Activated CD8-positive, alpha-beta T cell treated with anti-CD3 and anti-CD28 coated beads, Interleukin-2, amount 10 ng/mL, durations not matched to agents 7 days and 5 days (primary cell): ENCODE measurements at places on chromosomes 7 and 10.

- DNase-seq, result no peak
- no peaks in the 10 kb centered on the region for H3K4me1 ChIP-seq
- H3K27ac ChIP-seq, result no peak overlapping the region
- H3K4me3 ChIP-seq, result no peak overlapping the region
Measured at GRCh38 chr7:134561-135256, 57.7 kb upstream of the FAM20C start.

GRCh38 chr7:28130277-28130676 lies 50.3 kb downstream of the JAZF1 start:
- no peaks in the 10 kb centered on the region for H3K4me1 ChIP-seq
- H3K4me3 ChIP-seq, result no peak overlapping the region
- no peak for DNase-seq
- H3K36me3 ChIP-seq, result no peaks in the 10 kb centered on the region
- H3K27ac ChIP-seq, result no peak overlapping the region
- H3K27me3 ChIP-seq, result no peaks in the 10 kb centered on the region

DNA sequence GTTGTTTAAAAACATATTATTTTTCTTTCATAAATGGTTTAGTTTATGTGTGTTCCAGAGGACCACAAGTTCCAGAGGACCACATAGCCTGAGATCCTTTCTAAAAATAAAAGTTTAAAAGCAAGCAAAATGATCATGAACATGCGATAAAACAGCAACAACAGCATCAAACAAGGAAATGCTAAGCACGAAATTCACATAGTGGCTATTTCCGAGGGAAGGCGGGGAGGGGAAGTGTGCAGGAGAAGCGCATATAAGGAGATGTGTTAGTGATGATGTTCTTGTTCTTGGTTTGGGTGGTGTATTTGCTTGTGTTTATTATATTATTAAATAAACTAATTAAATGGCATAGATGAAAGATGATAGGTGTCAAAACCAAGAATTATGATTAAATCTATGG lies 1.2 kb downstream of the TBATA start:
- no peaks in the 10 kb centered on the region for H3K36me3 ChIP-seq
- H3K27ac ChIP-seq, result no peak overlapping the region
- H3K4me1 ChIP-seq, result peaks cover 32% of the 10 kb centered on the region
- no peak overlapping the region for H3K4me3 ChIP-seq
- H3K27me3 ChIP-seq, result peaks cover 11% of the 10 kb centered on the region

GRCh38 chr10:17146892-17147291 lies 17.3 kb upstream of the CUBN start:
- H3K4me3 ChIP-seq, result no peak overlapping the region
- H3K27ac ChIP-seq, result no peak overlapping the region
- no peaks in the 10 kb centered on the region for H3K27me3 ChIP-seq
- H3K4me1 ChIP-seq, result peaks cover 15% of the 10 kb centered on the region
- DNase-seq, result no peak
- H3K36me3 ChIP-seq, result peaks cover 9% of the 10 kb centered on the region

DNA sequence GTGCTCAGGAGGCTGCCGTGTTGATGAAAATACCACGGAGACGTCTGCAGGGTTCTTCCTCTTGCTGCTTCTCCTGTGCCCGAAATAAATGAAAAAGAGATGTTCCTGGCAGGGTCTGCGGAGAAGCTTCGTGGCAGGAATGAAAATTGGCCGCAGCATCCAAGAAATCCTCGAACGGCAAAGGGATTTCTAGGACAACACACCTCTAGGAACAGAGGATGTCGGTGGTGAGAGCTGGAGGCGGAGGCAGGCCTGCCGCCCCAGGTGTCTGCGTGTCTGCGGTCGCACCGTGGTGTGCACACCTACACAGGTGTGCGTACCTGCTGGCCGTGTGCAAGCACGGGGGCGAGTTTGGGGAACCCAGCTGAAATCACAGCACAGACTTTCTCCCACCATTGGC lies 43.4 kb downstream of the TMEM130 start:
- no peak overlapping the region for H3K27ac ChIP-seq
- no peak overlapping the region for H3K4me3 ChIP-seq
- no peaks in the 10 kb centered on the region for H3K36me3 ChIP-seq
- H3K4me1 ChIP-seq, result no peaks in the 10 kb centered on the region
- H3K27me3 ChIP-seq, result peaks cover 2% of the 10 kb centered on the region

GRCh38 chr7:42107484-42108240 lies 129.3 kb downstream of the GLI3 start:
- H3K4me3 ChIP-seq, result no peak overlapping the region
- no peak overlapping the region for H3K27ac ChIP-seq

DNA sequence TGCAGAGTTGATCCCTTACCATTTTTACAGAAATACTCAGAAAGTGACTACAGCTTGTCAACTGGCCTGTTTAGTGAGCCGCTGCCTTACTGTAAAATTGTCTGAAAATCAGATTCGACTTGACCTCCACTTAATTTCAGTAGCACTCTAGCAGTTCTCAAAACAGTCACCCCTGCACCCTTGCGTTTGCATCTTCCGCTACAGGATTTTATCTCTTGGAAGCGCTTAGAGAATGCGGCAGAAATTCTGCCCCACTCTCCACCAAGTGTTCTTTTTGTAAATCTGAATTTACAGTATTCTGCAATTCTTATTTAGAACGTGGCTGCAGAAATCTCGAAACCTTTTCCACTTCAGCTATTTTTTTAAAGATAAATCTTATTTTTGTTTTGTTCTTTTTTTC lies 1.9 kb upstream of the TWIST1 start:
- H3K27me3 ChIP-seq, result peaks cover 45% of the 10 kb centered on the region
- H3K4me1 ChIP-seq, result peaks cover 5% of the 10 kb centered on the region
- no peak overlapping the region for H3K27ac ChIP-seq
- no peak for DNase-seq
- H3K4me3 ChIP-seq, result no peak overlapping the region

GRCh38 chr7:104272767-104273384 lies 55.5 kb upstream of the LHFPL3 start:
- DNase-seq, result peak; percentile 21
- H3K27ac ChIP-seq, result no peak overlapping the region
- H3K36me3 ChIP-seq, result no peaks in the 10 kb centered on the region
- no peaks in the 10 kb centered on the region for H3K4me1 ChIP-seq
- peaks cover 6% of the 10 kb centered on the region for H3K27me3 ChIP-seq

- H3K36me3 ChIP-seq, result no peaks in the 10 kb centered on the region
- H3K27me3 ChIP-seq, result peaks cover 2% of the 10 kb centered on the region
- no peaks in the 10 kb centered on the region for H3K4me1 ChIP-seq
- H3K4me3 ChIP-seq, result no peak overlapping the region
- H3K27ac ChIP-seq, result no peak overlapping the region
Measured at GRCh38 chr10:28951484-28951883, 274.2 kb downstream of the BAMBI start.

DNA sequence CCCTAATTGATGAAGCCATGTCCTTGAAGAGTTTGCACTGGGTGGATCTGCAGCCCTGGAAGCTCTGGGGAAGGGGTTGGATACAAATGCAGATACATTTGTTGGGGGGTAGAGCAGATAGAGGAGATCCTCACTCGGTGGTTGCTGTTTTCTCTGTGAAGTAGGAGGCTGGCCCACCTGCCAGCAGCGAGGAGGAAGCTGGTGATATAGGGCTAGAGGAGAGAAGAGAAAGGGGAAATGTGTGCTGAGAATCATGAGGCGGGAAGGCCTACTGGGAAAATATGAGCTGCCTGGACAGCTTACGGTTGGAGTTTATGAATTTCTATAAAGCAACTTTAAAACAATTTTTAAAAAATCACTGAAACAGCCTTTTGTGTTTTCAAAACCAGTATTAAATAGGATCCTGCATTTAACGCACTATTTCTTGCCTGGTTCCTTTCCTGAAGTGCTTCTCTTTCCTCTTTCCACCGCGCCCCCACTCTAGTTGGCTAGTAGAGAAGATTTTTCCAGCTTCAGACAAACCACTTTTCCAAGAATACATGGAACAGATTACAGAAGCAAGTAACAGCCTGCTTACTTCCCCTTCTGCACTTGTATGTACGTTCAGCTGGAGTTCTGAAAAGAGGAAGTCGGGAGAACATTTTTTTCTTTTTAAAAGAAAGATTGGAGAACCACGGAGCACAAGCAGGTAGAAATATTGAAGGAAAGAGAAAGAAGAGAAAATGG lies 100.6 kb upstream of the GLCCI1 start:
- H3K27ac ChIP-seq, result no peak overlapping the region
- no peak for DNase-seq
- no peaks in the 10 kb centered on the region for H3K36me3 ChIP-seq

GRCh38 chr10:129467359-129468064 lies 471 bp downstream of the MGMT start:
- H3K36me3 ChIP-seq, result peaks cover 12% of the 10 kb centered on the region
- no peaks in the 10 kb centered on the region for H3K27me3 ChIP-seq
- H3K4me1 ChIP-seq, result peaks cover 8% of the 10 kb centered on the region
- peak; percentile 22 for DNase-seq
- peak overlapping the region; percentile 76 for H3K4me3 ChIP-seq
- H3K27ac ChIP-seq, result peak overlapping the region; percentile 74

DNA sequence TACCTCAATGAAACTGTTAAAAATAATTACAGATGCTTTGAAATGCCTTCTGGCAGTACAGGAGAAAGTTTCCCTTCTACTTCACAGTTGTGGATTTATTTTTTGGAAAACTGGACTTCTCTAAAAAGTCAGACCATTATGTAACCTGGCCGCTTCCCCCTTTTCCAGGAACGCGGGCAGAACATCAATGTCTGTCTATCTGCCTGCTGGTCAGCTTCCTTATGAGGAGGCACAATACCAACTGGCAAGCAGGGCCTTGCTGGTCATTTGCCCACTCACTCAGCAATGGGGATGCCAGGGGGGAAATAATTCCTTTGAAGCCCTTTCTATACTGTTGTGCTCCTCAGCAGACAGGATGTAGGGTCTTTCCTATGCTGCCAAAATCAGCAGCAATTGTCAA lies 22.5 kb upstream of the ADRB1 start:
- H3K4me1 ChIP-seq, result peaks cover 23% of the 10 kb centered on the region
- peaks cover 38% of the 10 kb centered on the region for H3K27me3 ChIP-seq
- no peak overlapping the region for H3K27ac ChIP-seq
- H3K4me3 ChIP-seq, result no peak overlapping the region
- DNase-seq, result no peak

- no peaks in the 10 kb centered on the region for H3K27me3 ChIP-seq
- H3K36me3 ChIP-seq, result no peaks in the 10 kb centered on the region
- H3K27ac ChIP-seq, result no peak overlapping the region
- H3K4me3 ChIP-seq, result no peak overlapping the region
- no peaks in the 10 kb centered on the region for H3K4me1 ChIP-seq
Measured at GRCh38 chr7:3430588-3430987, 129.5 kb downstream of the SDK1 start.

DNA sequence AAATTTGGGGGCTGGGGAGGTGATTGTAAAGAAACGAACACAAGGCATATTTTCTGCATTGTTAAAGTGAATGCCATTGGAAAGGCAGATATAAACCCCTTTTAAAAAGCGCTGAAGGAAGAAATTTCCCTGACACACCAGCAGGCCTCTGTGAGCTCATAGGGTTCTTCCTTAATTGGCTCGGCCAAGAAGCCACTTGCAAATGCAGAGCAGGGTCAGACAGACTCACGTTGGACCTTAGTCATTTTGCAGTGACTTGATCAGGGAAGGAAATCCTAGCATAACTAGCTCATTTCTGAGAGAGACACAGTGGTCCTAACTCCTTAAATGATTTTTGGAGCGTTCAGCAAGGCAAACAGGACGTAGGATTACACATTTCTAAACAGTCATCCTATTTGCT lies 1461.4 kb downstream of the GATA3 start:
- no peak for DNase-seq
- no peaks in the 10 kb centered on the region for H3K4me1 ChIP-seq
- H3K4me3 ChIP-seq, result no peak overlapping the region
- no peaks in the 10 kb centered on the region for H3K27me3 ChIP-seq
- no peak overlapping the region for H3K27ac ChIP-seq

- H3K4me3 ChIP-seq, result no peak overlapping the region
- no peaks in the 10 kb centered on the region for H3K27me3 ChIP-seq
- H3K27ac ChIP-seq, result no peak overlapping the region
- H3K36me3 ChIP-seq, result no peaks in the 10 kb centered on the region
Measured at GRCh38 chr7:77657427-77658224, 38.6 kb upstream of the RSBN1L start.

GRCh38 chr7:23220690-23221305 lies 25.8 kb upstream of the GPNMB start:
- H3K27ac ChIP-seq, result no peak overlapping the region
- DNase-seq, result no peak
- no peaks in the 10 kb centered on the region for H3K36me3 ChIP-seq
- peaks cover 22% of the 10 kb centered on the region for H3K27me3 ChIP-seq
- H3K4me1 ChIP-seq, result no peaks in the 10 kb centered on the region

DNA sequence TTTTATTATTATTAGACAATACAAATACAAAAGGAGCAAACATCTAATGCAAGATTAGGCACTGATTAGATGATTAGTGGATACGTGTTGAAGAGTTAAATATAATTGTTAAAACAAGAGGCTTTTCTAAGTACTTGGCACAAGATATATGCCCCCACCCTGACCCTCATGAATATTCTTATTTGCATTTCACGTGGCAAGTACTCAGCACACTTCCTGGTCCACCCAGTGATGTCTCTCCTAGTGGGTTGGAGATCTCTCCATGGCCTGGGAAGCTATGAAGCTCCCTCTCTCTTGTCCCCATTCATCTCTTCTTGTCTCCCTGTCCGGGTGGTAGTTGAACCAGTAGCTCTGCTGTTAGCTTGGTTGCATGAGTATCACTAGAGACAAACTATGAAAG lies 375.3 kb downstream of the ADRA2A start:
- H3K4me1 ChIP-seq, result no peaks in the 10 kb centered on the region
- H3K36me3 ChIP-seq, result no peaks in the 10 kb centered on the region
- no peak for DNase-seq
- H3K4me3 ChIP-seq, result no peak overlapping the region
- no peaks in the 10 kb centered on the region for H3K27me3 ChIP-seq
- H3K27ac ChIP-seq, result no peak overlapping the region

- H3K4me1 ChIP-seq, result no peaks in the 10 kb centered on the region
- H3K27me3 ChIP-seq, result no peaks in the 10 kb centered on the region
- no peaks in the 10 kb centered on the region for H3K36me3 ChIP-seq
- no peak for DNase-seq
Measured at GRCh38 chr7:12385364-12385786, 18.3 kb downstream of the VWDE start.

DNA sequence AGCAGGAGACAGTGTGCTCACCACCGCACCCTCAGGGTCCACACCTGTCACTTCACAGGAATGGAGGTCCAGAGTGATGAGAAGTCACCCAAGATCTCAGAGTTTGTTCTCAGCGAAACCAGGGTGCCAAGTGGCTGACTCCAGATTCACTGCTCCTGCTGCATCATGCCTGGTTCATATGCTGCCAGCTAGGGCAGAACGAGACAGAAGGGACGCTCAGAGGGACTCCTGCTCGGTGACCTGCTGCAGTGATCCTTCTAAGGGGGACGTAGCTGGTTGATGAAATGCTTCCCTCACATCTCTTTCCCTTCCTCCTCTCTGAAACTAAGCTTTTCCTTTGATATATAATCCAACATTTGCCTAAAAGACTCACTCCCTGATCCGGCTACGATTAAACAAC lies 248.5 kb downstream of the SFMBT2 start:
- peaks cover 17% of the 10 kb centered on the region for H3K4me1 ChIP-seq

GRCh38 chr10:102347236-102347828 lies 48.2 kb upstream of the NFKB2 start:
- H3K36me3 ChIP-seq, result peaks cover 26% of the 10 kb centered on the region
- no peak overlapping the region for H3K4me3 ChIP-seq
- H3K4me1 ChIP-seq, result peaks cover 4% of the 10 kb centered on the region
- no peaks in the 10 kb centered on the region for H3K27me3 ChIP-seq
- DNase-seq, result peak; percentile 28

- peaks cover 2% of the 10 kb centered on the region for H3K36me3 ChIP-seq
- peaks cover 69% of the 10 kb centered on the region for H3K4me1 ChIP-seq
- peak overlapping the region; percentile 93 for H3K27ac ChIP-seq
- peak; percentile 80 for DNase-seq
- peak overlapping the region; percentile 79 for H3K4me3 ChIP-seq
- H3K27me3 ChIP-seq, result no peaks in the 10 kb centered on the region
Measured at GRCh38 chr10:8137272-8137681, 82.8 kb downstream of the GATA3 start.

- H3K36me3 ChIP-seq, result peaks cover 12% of the 10 kb centered on the region
- H3K27ac ChIP-seq, result no peak overlapping the region
- H3K4me3 ChIP-seq, result no peak overlapping the region
- H3K4me1 ChIP-seq, result peaks cover 19% of the 10 kb centered on the region
Measured at GRCh38 chr7:127782654-127783559, 130.9 kb downstream of the SND1 start.
